Chondrocyte (in vitro differentiated cells): ENCODE measurements at places on chromosomes 2 and 18. TPM values are rescaled to one million over a fixed set of nuclear protein-coding genes. Genes with fewer than 3 reads are reported as not detected.

LONRF2 gene
- total RNA-seq = 1.7 to 1.8 TPM (median 1.7 TPM) in 3 replicates

LIPG gene
- total RNA-seq = 0.34 to 1.5 TPM (median 1.4 TPM) in 3 replicates

DNA sequence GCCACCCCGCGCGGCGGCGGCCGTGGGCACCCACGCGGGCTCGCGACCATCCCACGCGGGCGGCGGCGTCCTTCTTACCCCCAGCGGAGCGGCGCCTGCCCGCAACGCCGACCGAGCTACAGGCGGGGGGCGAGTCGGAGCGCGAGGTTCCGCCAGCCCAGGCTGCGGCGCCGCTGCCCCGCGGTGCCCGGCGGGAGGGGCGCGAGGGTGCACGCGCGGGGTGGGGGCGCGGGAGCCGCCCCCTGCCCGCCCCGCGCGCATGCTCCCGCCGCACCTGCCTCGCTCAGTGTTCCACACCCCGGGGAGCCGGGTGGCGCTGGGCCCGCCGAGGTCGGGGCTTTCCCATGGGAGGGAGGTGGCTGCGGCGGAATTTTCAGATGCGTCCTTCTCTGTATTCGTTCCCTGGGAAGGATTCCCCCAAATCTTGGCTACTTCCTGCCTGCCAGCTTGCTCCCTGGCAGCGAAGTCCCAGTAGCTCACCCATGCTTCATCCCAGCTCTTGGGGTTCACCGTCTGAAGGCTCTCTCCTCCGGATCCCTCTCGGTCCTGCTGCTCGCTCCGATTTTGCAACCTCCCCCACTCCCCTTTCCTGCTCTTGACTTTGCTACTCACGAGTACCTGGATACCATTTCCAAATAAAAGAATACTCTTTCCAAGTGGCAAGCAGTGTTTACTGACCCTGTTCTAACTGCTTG lies at the start of gene L3MBTL4:
TSS of gene L3MBTL4 (minus strand) at position 189 of the 695 bp plus-strand sequence. CDS start 103,286 bp downstream, outside the sequence.
- no peak for DNase-seq
- H3K4me1 ChIP-seq = peaks cover 9% of the 10 kb centered on the region
- H3K27me3 ChIP-seq = peaks cover 23% of the 10 kb centered on the region
- H3K4me3 ChIP-seq = peak within 1 kb of the TSS; percentile 76
- peak within 1 kb of the TSS; percentile 36 for H3K27ac ChIP-seq
- H3K36me3 ChIP-seq = no peaks in the 10 kb centered on the region

- peaks cover 9% of the 10 kb centered on the region for H3K4me1 ChIP-seq
- no peak for DNase-seq
- H3K27ac ChIP-seq = no peak overlapping the region
- peak overlapping the region; percentile 35 for H3K4me3 ChIP-seq
These were observed 775 bp downstream of the SNED1 start for GRCh38 chr2:240998995-240999791.

GRCh38 chr2:237581751-237582746 lies 8.5 kb downstream of the RAB17 start:
- peak overlapping the region; percentile 9 for H3K27ac ChIP-seq
- H3K4me1 ChIP-seq = peaks cover 13% of the 10 kb centered on the region
- no peaks in the 10 kb centered on the region for H3K27me3 ChIP-seq
- H3K4me3 ChIP-seq = peak overlapping the region; percentile 54
- no peak for DNase-seq
- no peaks in the 10 kb centered on the region for H3K36me3 ChIP-seq

- no peak overlapping the region for H3K4me3 ChIP-seq
- H3K4me1 ChIP-seq = peaks cover 52% of the 10 kb centered on the region
- no peak overlapping the region for H3K27ac ChIP-seq
- no peak for DNase-seq
- no peaks in the 10 kb centered on the region for H3K27me3 ChIP-seq
These were observed 17.4 kb upstream of the ACKR3 start for GRCh38 chr2:236552212-236552542.

- no peaks in the 10 kb centered on the region for H3K36me3 ChIP-seq
- no peaks in the 10 kb centered on the region for H3K27me3 ChIP-seq
- H3K4me1 ChIP-seq = peaks cover 80% of the 10 kb centered on the region
- no peak overlapping the region for H3K4me3 ChIP-seq
- H3K27ac ChIP-seq = peak overlapping the region; percentile 85
These were observed 65.5 kb upstream of the HK2 start for GRCh38 chr2:74768401-74768914.

GRCh38 chr2:95260028-95261023 lies 13.9 kb upstream of the PROM2 start:
- H3K4me1 ChIP-seq = no peaks in the 10 kb centered on the region
- H3K4me3 ChIP-seq = no peak overlapping the region
- H3K27me3 ChIP-seq = no peaks in the 10 kb centered on the region

DNA sequence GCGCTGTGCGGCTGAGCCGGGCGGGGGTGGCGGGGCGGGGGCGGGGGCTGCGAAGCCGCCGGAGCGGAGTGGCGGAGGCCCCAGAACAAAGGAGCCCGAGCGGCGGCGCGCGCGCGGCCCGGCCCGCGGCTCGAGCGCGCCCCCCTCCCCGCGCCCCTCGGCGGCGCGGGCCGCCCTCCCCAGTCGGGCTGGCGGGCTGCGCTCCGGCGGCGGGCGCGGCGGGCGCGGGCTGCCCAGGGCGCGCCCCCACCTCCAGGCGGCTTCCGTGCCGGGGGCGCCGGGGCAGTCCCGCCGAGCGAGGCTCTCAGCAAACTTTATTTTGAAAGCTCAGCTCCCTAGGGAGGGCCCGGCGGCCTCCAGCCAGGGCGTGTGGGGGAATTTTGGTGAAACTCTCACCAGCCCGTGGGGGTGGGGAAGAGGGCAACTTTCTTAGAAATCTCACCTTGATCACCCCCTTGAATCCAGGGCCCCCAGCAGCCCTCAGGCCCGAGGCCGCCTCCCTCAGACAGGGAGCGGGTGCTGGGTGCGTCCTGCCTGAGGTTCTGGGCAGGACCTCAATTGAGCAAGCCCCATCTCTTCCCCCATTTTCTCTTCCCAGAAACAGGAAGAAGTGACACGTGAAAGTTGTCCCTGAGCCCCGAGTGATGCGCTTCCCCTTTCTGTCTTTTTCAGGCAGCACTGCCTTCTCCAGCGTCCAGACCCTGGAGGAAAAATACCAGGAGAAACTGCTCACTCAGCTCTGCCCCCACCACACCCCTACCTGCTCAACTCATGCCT lies 786 bp downstream of the TET3 start:
- no peak overlapping the region for H3K27ac ChIP-seq
- H3K27me3 ChIP-seq = peaks cover 17% of the 10 kb centered on the region
- H3K4me1 ChIP-seq = peaks cover 56% of the 10 kb centered on the region

DNA sequence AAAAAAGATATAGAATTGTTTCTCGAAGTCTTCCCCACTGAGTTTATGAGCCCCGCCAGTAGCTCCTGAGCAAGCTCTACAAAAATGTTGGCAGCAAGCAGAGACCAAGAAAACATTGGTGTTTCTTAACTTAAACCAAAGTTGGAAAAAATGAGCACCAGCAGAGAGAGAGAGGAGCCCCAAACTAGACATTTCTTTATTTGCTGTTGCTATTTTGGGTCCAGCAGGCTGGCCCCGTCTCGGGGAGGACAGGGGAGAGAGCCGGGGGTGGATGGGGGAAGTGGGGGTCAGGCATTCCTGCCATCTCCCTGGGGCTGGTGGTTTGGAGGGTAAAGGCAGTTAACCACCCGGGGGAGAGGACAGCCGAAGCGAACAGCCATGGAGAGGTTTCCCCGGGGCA lies 113.0 kb downstream of the DYSF start:
- no peak overlapping the region for H3K4me3 ChIP-seq
- no peak for DNase-seq
- no peaks in the 10 kb centered on the region for H3K27me3 ChIP-seq
- peaks cover 48% of the 10 kb centered on the region for H3K4me1 ChIP-seq
- peaks cover 6% of the 10 kb centered on the region for H3K36me3 ChIP-seq
- peak overlapping the region; percentile 83 for H3K27ac ChIP-seq

- H3K4me3 ChIP-seq = no peak overlapping the region
- DNase-seq = no peak
- H3K36me3 ChIP-seq = peaks cover 11% of the 10 kb centered on the region
- no peaks in the 10 kb centered on the region for H3K27me3 ChIP-seq
These were observed 47.4 kb downstream of the PTRHD1 start for GRCh38 chr2:24745825-24746224.

- H3K4me1 ChIP-seq = peaks cover 27% of the 10 kb centered on the region
- peak overlapping the region; percentile 71 for H3K27ac ChIP-seq
- no peak overlapping the region for H3K4me3 ChIP-seq
- H3K27me3 ChIP-seq = no peaks in the 10 kb centered on the region
- no peak for DNase-seq
- H3K36me3 ChIP-seq = no peaks in the 10 kb centered on the region
These were observed 353.1 kb downstream of the IRS1 start for GRCh38 chr2:226446406-226447001.

- no peak for DNase-seq
- no peaks in the 10 kb centered on the region for H3K27me3 ChIP-seq
- H3K4me1 ChIP-seq = peaks cover 14% of the 10 kb centered on the region
- H3K27ac ChIP-seq = peak overlapping the region; percentile 12
- H3K36me3 ChIP-seq = peaks cover 14% of the 10 kb centered on the region
These were observed 45.9 kb downstream of the PIKFYVE start for GRCh38 chr2:208311954-208312353.

DNA sequence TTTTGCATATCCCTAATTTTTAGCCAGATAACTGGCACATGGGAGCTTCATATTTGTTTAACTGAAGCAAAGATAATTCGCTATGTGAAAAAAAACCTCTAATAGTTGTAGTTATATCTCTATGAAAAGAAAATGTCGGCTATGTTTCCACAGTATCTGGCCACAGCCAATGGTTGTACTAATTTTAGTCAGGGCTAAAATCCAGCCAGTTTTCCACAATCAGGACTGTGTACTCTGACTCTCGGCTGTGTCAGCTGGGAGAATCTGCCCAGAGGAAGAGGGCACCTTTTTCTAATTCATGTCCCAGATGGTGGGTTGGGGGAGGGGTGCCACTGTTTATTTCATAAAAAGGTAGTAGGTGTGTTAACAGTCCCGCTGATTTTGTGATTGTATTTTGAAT lies 38.8 kb downstream of the STRADB start:
- H3K4me3 ChIP-seq = no peak overlapping the region
- H3K27me3 ChIP-seq = no peaks in the 10 kb centered on the region
- H3K27ac ChIP-seq = no peak overlapping the region
- no peaks in the 10 kb centered on the region for H3K36me3 ChIP-seq

- no peak overlapping the region for H3K4me3 ChIP-seq
- peaks cover 3% of the 10 kb centered on the region for H3K36me3 ChIP-seq
- H3K27ac ChIP-seq = no peak overlapping the region
- no peaks in the 10 kb centered on the region for H3K27me3 ChIP-seq
- H3K4me1 ChIP-seq = peaks cover 8% of the 10 kb centered on the region
These were observed 82.5 kb upstream of the RBMS1 start for GRCh38 chr2:160576054-160576499.

- H3K4me3 ChIP-seq = no peak overlapping the region
- H3K36me3 ChIP-seq = peaks cover 5% of the 10 kb centered on the region
- H3K27ac ChIP-seq = no peak overlapping the region
- H3K27me3 ChIP-seq = no peaks in the 10 kb centered on the region
- peaks cover 8% of the 10 kb centered on the region for H3K4me1 ChIP-seq
These were observed 114.1 kb downstream of the ZNF516 start for GRCh38 chr18:76380791-76381405.

- no peaks in the 10 kb centered on the region for H3K36me3 ChIP-seq
- H3K27ac ChIP-seq = no peak overlapping the region
- peak; percentile 68 for DNase-seq
- H3K27me3 ChIP-seq = peaks cover 6% of the 10 kb centered on the region
These were observed 23.4 kb upstream of the C1QL2 start for GRCh38 chr2:119181791-119182445.

DNA sequence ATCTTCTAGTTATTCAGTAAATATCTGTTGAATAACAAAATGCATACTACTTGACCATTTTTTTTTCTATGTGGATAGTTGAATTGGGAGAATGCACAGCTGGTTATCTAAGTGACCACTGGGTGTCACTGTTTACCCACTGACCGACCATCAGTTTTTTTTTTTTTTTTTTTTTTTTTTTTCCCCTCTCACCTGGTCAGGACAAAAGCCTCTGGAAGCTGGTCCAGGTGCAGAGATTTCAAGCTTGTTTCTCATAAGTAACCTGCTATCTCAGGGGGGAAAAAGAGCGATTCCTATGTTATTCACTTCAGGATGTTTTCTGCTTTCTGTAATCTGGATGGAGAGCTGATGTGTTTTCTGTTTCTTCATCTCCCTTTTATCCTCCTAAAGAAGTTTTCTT lies 256.0 kb downstream of the DCDC2C start:
- H3K36me3 ChIP-seq = no peaks in the 10 kb centered on the region
- H3K27ac ChIP-seq = peak overlapping the region; percentile 76
- no peak for DNase-seq

- H3K27me3 ChIP-seq = peaks cover 12% of the 10 kb centered on the region
- no peak for DNase-seq
- peaks cover 10% of the 10 kb centered on the region for H3K4me1 ChIP-seq
- no peaks in the 10 kb centered on the region for H3K36me3 ChIP-seq
- H3K27ac ChIP-seq = no peak overlapping the region
- H3K4me3 ChIP-seq = no peak overlapping the region
These were observed 7.9 kb downstream of the CROCC2 start for GRCh38 chr2:240913810-240914644.

DNA sequence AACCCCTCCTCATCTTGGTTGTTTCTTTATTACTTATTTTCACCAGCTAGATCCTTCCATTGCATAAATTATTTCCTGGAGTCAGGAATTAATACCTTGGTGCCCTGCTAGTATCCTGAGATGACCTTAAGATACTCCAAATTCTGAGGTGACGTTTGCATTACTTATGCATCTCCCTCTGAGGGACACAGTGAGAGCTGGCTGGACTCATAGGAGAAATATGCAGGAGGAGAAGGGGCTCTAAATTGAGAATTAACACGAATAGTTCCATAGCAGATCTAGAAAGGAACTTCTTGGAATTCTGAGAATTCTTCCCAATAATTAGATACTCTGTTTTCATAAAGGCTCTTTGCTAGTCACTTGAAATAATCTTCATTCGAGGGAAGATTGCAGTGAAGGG lies 310.6 kb upstream of the ZEB2 start:
- no peaks in the 10 kb centered on the region for H3K27me3 ChIP-seq
- no peak overlapping the region for H3K4me3 ChIP-seq
- H3K36me3 ChIP-seq = no peaks in the 10 kb centered on the region
- DNase-seq = no peak

GRCh38 chr2:162732946-162733698 lies 105.4 kb downstream of the KCNH7 start:
- DNase-seq = no peak
- no peak overlapping the region for H3K27ac ChIP-seq
- no peak overlapping the region for H3K4me3 ChIP-seq
- no peaks in the 10 kb centered on the region for H3K4me1 ChIP-seq
- no peaks in the 10 kb centered on the region for H3K36me3 ChIP-seq

DNA sequence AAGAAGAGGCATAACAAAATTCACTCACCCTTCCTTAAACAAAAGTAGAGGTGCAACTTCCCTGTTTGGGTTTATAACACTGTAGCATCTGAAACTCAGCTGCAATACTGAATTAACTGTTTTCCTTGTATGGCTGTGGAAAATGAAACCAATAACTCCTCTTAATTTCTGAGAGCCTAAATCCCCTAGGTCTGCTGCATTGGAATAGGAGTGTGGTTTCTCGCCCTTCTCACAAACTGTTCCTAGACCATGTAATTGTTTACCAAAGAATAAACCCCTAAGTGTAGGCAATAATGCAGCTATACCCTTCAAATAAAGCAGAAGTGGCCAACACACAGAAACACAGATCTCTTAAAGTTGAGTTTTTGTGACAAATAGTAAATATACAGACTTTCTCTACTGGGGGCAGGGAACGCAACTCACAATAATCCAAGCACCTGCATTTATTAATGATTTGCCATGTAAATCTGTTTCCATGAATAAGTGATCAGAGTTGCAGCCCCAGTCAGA lies 52.0 kb downstream of the RASGRP3 start:
- H3K27ac ChIP-seq = no peak overlapping the region
- peaks cover 1% of the 10 kb centered on the region for H3K36me3 ChIP-seq
- no peaks in the 10 kb centered on the region for H3K27me3 ChIP-seq
- no peak for DNase-seq
